ENCODE measurements at places on chromosomes 3 and 15.

DNA sequence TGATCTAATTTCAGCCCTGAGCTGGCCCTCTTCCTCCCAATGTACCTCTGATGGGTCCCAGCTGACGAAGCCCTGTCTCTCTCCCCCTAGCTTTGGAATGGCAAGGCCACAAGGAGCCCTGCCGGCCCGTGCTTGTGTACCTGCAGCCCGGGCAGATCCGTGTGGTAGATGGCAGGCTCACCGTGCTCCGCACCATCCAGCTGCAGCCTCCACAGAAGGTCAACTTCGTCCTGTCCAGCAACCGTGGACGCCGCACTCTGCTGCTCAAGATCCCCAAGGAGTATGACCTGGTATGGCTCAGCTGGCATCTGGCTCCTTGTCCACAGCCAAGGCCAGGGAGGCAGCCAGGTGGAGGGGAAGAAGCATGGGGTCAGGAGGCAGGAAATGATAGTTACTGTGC, 14.2 kb downstream of the DUOX1 start:
- DNase-seq: no peak

GRCh38 chr3:32460031-32460749, 42.5 kb downstream of the CMTM6 start:
- DNase-seq: no peak

- DNase-seq: no peak
Measured at GRCh38 chr3:32082721-32083120, 23.7 kb upstream of the GPD1L start.

GRCh38 chr15:68318008-68318835, 40.7 kb downstream of the FEM1B start:
- DNase-seq: no peak

DNA sequence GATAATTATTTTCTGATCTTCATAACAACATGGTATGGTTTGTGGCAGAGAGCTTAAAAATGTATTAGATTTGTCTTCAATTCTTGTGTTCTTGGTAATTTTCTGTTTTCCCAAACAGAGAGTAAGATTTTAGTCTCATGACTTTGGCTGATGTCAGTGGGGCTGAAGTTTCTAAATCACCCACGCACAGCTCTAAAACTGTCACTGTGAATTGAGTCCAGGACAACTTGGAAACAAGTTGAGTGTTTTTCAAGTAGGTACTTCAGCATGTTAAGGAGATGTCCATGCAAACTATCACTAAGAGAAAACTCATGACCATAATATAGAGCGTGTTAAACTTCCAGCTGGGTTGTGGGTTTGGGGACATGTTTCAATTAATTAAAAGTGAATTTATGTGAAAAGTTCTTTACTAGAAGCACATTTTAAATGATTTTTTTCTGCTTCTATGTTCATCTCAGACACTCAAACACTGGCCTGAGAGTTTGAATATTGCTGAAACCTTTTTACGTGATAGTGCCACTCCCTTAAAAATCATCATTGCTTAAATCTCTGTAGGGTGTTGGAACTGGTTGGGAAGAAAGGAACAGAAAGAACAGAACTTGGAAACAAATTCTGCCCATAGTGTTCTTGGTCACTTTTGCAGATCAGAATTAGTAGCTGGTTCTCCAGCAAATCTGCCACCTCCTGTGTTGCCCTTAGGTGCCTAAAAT, 89.8 kb downstream of the KLHL25 start:
- DNase-seq: no peak

DNA sequence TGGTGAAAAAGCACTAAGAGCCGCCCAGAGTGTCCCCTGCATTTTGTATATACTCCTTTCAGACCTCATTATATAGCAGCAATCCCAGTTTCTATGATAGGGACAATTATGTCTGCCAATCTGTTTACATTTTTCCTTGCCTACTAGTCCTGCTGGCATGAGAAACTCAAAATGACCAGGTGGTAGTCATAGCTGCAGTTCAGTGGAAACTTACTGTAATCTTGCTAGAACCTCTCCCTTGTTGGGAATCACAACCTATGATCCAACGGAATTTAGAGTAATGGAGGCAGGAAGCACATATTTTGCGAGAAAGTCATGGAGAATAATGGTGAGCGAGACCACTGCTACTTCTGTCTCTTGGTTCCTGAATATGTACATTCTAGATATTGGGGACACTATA, 28.6 kb upstream of the MINAR1 start:
- no peak for DNase-seq
